Right lobe of liver (tissue), 6 donors: ENCODE measurements at places on chromosomes 12 and 14. TPM values are rescaled to one million over a fixed set of nuclear protein-coding genes. Genes with fewer than 3 reads are reported as not detected.

PAH gene
- total RNA-seq, result 946 TPM

DNA sequence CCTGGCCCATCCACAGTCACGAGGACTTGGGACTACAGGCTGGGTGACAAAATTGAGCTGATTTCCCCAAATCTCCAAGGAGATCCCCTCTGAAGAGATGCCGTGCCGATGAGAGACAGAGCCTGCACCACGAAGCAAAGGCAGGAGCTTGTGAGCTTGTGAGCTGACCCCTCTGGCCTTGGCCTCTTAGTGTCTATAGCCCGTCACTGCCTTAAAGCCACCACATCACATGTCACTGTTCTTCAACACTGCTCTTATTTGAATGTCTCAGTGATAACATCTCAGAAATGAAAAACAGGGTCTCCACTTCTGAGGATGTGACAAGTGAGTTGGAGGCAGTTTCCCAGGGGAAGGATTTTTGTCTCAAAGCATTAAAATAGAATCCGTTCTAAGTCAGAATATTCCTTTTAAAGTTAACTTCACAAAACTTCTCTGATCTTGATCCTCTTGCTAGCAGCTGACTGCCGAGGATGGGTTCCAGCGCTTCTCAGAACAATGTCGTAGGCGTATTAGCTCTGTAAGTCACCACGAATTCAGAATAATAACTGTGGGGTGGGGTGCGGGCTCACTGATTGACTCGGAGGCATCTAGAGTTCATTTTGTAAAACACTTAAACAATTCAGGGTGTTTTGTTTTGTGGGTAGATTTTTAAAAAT, 37.5 kb downstream of the CHST11 start:
- no peak for DNase-seq

- DNase-seq, result no peak
Observed at GRCh38 chr14:84456946-84457345, 1073.0 kb upstream of the FLRT2 start.

- no peak for DNase-seq
Observed at GRCh38 chr12:107405436-107405835, 280.2 kb upstream of the PWP1 start.

GRCh38 chr12:101792046-101792931, 38.5 kb downstream of the GNPTAB start:
- DNase-seq, result no peak

DNA sequence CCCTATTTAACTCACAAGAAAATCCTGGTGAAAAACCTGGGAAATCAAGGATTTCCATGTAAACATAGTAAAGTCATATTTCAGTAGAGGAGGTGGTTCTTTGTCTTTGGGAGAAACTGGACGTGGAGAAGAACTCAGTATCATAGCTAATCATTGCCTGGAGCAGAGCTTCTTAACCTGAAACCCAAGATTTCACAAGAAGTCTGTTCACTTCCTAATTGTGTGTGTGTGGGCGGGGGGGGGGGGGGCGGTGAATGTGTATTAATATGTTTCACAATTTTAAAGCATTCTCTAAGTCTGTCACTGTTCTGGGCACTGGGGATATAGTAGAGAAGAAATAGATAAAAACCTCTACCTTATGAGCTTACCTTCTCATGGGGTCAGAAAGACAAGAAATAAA, 96.7 kb upstream of the PPP4R3A start:
- DNase-seq, result no peak

DNA sequence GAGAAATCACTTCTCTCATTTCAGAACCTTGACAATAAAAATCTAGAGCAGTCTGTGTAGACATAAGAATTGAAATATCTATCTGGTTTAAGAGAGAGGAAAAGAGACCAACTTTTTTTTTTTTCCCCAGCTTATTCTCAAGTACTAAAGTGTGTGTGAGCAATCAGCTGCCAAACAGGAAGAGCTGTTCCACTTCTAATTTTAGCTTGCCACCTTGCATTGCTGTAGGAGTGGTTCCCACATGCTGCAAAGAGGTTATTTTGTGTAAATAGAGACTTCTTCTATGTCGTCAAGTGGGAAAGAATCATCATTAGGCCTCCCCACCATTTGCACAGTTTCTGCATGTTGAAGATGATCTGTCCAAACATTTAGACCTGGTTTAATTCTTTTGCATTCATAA, 142.6 kb downstream of the NPAS3 start:
- no peak for DNase-seq

DNA sequence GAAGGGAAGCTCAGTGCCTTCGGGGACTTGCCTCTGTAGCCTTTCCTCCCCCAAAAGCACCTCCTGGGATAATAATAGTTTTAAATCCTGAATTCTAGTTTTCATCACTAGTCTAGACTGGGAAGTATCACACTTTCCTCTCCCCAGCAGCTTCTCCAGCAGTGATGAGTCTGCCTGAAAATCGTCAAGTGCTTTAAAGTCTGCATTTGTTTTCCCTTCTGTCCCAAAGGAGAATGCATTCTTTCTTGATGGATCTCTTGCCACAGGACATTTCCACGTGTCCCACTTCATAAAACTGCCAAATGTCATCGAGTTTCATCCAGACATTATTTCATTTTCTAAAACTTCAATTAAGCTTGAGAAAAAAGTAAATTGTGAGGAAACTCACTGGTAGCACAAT, 15.0 kb downstream of the CSRP2 start:
- no peak for DNase-seq

DNA sequence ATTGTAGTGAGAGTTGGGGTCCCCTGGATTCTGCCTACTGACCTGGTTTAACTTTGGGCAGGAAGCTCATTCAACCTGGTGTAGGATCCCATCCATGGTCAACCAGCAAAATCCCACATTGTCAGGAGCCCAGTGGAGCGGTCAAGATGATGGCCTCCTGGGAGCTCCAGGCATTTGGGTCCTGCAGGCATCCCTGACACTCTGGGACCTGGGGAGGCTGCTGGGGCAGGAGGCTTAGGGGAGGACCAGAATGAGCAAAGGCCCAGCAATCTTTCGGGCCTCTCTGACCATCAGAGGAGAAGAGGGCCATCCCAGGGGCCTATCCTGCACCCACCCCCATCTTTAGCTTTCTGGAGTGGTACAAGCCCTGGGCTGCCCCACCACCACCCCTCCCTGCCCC, 104.0 kb downstream of the PRMT8 start:
- DNase-seq, result no peak
